ENCODE measurements at places on chromosomes 2 and 18.

GRCh38 chr2:5315512-5315911 is 376.7 kb upstream of the SOX11 start:
- peak; percentile 64 for DNase-seq

GRCh38 chr2:239351687-239352086 is 49.1 kb downstream of the HDAC4 start:
- DNase-seq: no peak

GRCh38 chr2:27314709-27315108 is 6.5 kb upstream of the UCN start:
- DNase-seq: no peak

DNA sequence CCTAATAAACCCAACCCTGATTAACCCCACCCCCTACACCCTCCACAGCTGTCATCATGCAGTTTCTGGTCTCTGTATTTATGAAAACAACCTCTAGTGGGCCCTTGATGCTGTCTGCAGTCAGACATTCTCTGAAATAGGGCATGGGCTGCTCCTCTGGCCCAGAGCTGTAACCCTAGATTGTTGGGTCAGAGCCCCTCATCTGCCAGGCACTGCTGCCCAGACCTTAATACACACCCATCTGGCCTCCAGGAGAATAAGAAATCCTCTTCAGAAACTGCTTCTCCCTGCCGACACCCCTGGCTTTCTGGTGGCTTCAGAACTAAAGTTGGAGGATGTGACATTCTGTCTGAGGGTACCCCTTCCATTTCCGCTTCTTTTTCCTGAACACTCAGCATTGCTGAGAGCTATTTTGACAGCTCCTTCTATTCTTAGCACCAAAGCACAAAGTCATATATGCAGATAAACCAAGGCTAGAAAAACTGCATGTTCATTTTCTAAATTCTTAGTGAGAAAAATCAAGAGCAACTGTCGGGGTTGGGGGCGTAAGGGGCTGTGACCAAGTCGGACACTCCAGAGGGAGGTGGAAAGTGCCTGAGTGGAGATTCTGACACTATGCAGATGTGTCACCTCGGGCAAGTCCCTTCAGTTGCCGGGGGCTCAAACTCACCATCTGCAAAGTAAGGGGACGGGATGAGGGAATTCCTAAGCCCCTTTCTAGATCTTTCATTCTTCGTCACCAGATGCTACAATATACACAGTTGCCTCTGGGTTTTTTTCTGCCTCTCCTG is 28.7 kb downstream of the SRSF7 start:
- no peak for DNase-seq

- DNase-seq: no peak
These were observed 133.9 kb upstream of the CTAGE1 start for GRCh38 chr18:22551536-22552151.

DNA sequence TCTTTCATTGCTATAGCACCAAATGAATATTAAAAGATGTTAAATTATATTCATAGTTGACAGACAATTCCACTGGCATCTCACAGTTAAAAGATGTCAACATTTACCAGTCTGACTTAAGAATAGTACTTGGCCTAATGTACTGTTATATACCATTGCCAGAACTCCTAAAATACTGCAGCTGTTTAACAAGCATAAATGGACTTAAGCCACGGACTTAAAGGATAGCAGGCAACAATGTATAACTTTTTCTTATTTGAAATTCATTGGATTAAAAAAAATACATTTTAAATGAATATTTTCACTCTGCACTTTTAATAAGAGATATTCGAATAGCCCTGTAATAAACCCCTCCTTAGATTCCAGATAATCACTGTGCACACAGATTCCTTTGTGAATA is 3.8 kb downstream of the TCF4 start:
- no peak for DNase-seq

DNA sequence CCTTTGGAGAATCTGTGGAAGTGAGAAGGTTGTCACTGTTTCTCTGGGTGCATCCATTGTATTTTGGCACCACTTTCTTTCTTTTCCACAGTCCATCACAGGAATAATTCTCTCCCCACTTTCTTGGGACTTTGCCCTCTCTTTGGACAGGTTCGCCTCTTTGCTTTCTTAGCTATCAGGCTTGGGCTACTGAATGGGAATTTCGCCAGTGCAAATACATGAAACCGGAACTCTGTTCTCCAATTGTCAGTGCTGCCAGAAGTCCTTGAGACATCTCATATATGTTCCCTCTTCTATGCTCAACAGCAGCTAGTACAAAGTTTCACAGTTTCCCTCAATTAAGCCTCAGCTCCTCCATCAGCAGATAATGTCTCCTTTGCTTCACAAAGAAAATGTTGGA is 76.2 kb downstream of the NABP1 start:
- no peak for DNase-seq

- no peak for DNase-seq
These were observed 313.0 kb upstream of the NRXN1 start for GRCh38 chr2:51344886-51345285.

DNA sequence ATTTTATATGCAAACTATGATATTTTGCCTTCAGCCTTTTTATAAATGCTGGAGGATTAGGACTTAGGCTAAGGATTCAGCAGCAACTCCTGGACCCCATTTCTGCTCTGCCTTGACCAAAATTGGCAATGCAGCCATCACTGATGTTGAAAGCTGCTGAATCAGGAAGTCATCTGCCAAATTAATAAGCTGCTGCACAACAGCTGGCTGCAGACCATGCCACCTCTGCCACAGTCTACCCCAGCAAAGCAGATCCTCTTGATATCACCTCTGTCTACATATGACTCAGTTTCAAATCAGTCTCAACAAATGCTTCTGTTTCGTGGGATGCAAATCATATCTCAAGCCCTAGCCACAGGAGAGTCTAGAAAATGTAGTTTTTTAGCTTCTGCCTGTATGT is 7.1 kb upstream of the SOS1 start:
- DNase-seq: no peak

DNA sequence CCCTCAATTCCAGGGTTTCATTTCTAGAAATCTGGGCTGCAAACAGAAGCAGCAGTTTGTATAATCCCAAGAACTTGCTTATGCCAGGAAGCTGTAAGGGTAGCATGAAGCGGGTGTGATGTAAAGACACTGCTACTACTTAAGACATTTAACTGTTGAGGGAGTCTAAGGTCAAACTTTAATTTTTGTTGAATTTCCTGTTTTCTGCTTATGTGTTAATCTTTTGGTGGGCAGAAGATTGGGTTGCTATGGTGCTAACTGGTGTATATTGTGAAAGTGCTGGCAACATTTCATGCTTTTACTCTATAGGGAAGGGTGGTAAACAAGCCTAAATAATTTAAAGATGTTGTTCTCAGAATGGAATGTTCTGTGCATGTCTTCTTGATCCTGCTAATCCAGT is 2.7 kb downstream of the NCOA1 start:
- no peak for DNase-seq

DNA sequence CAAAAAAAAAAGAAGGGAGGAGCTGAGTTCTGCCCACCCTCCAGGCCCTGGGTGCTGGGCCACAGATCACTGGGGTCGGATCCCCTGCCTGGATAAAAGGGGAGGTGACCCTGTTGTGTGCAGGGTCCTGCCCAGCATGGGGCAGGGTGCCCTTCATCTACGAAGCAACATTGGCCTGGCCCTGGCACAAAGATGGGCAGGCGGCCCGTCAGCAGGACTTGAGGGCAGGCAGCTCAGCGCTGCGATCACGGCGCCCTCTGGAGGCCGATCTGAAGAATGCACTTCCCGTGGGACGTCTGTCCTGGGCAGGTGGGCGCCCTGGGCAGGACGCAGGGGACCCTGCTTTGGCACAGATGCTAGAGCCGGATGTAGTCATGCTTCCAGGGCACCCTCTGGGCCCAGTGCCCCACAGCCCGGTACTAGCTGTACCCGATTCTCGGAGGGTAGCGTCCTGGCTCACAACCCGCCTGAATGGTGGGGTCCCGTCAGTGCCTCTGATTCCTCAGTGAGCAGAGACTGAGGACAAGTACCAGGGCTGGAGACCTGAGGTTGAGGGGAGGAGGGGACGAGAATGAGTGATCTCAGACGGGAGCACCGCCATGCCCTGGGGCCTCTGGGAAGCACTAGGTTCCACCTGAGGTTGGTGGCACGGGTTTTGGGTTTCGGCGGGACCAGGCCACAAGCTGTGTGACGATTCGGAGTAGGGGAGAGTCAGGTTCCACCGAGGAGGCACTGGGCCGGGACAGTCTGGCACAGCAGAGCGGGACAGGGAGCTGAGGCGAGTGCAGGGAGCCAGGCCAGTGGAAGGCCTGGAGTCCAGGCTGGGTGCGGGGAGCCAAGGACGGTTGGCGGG is 18.0 kb downstream of the ARID5A start:
- peak; percentile 53 for DNase-seq

- no peak for DNase-seq
These were observed 13.1 kb downstream of the CFLAR start for GRCh38 chr2:201128933-201129505.

DNA sequence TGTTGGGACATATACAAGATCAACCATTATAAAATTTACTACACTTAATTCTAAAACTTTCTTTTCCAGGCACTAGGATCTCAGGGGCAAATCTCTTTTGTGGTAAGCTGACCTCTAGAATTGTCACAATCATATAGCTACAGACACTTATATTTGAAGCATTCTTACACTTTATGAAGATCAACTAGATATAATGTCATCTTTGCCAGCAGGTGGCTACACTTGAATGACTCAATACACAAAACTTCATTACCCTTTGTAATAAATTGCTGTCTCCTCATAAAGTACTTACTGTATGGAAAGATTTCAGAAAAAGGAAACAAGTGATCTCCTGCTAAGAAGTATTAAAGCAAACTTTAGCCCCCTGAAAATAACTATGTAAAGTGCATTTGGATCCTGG is 77.8 kb downstream of the RDH14 start:
- DNase-seq: no peak

- no peak for DNase-seq
These were observed 7.8 kb downstream of the AGAP1 start for GRCh38 chr2:235501673-235502031.

GRCh38 chr2:129293326-129293725 is 686.1 kb upstream of the RAB6C start:
- no peak for DNase-seq

DNA sequence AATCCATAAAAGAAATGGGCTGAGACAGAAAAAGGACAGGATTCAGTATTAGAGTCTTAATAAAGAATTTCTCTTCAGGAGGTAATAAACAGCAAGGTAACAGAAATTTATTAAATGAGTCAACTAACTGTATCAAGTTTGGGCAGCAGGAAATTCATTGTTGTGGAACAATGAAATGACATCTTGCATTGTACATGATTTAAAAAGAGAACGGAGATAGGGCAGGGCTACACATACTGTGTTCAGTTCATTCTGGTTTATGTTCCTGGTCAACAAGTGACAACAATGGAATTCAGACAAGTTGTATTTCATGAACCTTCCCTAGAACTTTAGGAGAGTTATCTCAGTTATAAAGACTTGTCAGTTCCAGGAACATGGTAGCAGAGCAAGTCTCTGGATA is 961.3 kb downstream of the SOCS6 start:
- DNase-seq: no peak

- DNase-seq: no peak
These were observed 44.2 kb downstream of the NRXN1 start for GRCh38 chr2:50987616-50988313.

- no peak for DNase-seq
These were observed 31.0 kb downstream of the INHBB start for GRCh38 chr2:120376679-120377640.

GRCh38 chr18:39450958-39451357 is 1885.4 kb upstream of the CELF4 start:
- no peak for DNase-seq

GRCh38 chr2:240922245-240922981 is 16.3 kb downstream of the CROCC2 start:
- DNase-seq: peak; percentile 82

DNA sequence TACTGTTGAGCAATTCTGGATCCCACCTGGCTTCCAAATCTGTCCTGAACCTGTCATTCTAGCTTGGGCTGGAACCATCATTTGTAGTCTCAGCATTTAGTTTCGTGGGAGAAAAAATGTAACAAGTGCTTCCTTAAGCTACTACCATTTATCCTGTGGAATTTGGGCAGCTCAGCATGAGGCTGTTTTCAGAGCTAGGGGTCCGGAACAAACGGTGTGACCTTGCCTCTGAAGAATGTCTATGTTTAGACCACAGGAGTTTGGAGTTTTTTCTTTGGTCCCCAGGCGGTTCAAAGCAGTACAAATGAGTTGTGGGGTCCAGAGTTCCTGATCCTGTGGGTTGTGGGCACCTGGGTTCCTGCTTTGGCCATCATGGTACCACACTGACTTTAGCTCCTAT is 59.1 kb upstream of the TMEM178A start:
- DNase-seq: no peak

GRCh38 chr2:68188831-68189230 is 31.1 kb downstream of the PNO1 start:
- DNase-seq: no peak

DNA sequence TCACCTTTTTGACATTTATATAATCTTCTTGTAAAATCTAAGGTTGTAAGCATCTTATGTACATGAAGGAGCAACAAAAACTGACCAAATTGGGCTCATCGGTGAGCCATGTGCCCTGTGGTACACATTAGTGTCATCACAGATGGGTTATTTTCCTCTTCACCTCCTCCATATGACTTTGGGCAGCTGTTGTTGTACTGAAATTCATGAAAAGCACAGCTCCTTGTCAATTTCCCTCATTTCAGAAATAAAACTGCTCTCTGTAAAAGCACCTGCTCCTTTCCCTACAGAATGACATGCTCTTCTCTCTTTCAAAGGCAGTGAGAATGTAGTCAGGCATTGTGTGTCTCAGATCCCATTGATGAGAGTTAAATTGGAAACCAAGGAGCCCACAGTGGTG is 42.0 kb downstream of the DTNA start:
- no peak for DNase-seq

- DNase-seq: no peak
These were observed 104.3 kb upstream of the ID2 start for GRCh38 chr2:8577573-8577972.

DNA sequence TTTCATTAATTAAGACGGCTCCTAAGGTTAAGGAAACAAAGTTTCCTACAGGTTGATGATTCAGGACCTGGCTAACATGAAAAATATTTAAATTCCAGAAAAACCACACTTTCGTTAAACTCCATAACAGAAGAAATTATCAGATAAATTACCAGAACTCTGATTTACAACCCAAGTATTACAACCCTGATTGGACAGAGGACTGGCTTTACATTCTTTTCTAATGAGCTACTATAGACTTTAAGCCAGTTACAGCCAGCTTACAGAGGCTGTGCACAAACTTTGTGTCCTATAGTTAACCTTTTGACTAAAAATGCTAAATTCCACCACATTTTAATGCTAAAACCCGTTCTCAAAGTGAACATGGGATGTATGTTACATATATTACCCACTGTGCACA is 458.6 kb downstream of the KCNJ3 start:
- no peak for DNase-seq

GRCh38 chr2:187003038-187003554 is 154.1 kb upstream of the ZSWIM2 start:
- peak; percentile 25 for DNase-seq

- DNase-seq: no peak
These were observed 52.8 kb downstream of the CLASP1 start for GRCh38 chr2:121596221-121597080.

Measured in NCI-H345 (cell line).